ENCODE measurements at places on chromosomes 4 and X.

DNA sequence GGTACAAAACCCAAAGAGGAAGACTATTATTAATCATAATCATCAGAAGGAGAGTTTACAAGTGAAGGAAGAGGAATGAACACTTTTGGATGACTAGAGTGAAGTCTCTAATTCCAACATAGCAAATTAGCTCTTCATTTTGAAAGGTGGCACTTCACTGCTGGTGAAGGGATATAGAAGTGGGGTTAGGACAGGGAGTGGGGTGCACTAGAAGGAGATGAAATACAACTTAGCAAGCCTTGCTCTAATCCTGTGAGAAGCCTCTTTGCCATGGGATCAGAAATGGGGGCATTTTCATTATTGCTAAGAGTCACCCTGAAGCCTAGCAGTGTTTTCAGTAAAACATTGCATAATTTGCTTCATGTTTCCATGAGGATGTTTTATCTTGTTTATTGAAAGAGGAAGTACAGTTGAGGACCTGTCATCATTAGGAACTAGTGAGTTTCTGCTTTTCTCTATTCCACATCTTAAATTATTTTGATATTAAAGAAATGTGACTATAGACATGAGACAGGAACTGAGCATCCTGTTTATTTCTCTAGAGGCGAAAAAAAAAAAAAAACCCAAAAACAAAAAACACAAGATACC, 9.3 kb upstream of the GRPR start:
- DNase-seq, result no peak

GRCh38 chrX:154779261-154779660, 16.6 kb downstream of the DKC1 start:
- DNase-seq, result no peak

DNA sequence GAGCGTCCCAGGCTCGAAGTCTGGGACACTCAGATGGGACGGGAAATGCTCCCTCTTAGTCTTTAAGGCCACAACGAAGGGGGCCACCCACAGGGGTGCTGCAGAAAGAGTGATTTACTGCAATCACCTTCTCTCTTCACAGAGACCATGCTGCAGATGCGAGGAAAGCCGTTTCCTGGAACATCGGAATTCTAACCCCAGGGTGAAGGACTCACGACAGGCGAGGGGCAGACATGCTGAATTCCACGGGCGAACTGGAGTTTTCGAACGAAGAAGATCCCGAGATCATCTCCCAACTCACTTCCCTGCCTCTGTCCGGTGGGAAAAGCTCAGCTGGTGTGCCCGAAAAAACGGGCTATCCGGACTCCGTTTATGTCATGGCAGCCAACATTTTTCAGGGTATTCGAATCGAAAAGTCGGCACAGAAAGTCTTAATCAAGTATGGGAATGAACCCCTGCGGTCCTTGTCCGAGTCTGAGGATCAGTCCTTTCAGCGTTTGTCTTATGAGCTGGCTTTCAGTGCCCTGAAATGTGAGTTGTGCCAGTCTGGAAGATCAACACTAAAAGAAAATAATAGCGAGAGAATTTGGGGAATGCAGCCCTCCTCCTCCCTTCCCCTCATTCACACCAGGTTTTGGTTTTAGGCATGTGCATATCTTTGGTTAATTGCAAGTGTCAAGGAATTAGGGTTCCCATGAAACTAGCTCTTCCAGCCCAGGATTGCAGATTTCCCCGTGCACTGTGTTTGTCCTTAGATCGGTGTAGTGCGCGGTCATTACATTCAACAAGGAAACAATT, 905 bp downstream of the NSUN7 start:
- no peak for DNase-seq

GRCh38 chr4:74534936-74535335, 90.0 kb downstream of the AREG start:
- DNase-seq, result no peak

- peak; percentile 2 for DNase-seq
Observed at GRCh38 chrX:95056901-95057300, 1382.9 kb downstream of the FAM133A start.

GRCh38 chr4:177483271-177483670, 41.0 kb upstream of the AGA start:
- no peak for DNase-seq

Measured in A549 (cell line).